ENCODE measurements at places on chromosomes 6 and 20.

DNA sequence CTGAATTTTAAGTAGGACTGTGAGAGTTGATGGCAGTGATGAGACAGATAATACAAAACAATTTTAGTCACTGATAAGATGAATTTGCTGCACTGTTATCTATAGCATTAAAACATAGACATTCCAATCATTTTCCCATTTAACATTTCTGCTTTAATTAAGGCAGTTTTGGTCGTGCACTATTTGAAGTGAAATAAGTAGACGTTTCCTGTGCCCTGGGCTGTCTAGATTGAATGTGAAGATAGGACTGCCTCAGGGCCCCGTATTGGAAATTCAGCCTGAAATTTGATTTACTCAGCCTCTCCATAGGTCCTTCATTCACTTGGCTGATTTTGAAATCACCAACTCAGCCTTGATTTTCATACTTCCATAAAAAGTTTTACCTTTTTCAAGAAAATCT lies 48.3 kb downstream of the ARID1B start:
- DNase-seq = no peak

GRCh38 chr20:53444401-53445149 lies 149.1 kb downstream of the ZNF217 start:
- DNase-seq = peak; percentile 79

- peak; percentile 53 for DNase-seq
Observed at GRCh38 chr6:6856538-6857523, 250.9 kb upstream of the RREB1 start.

DNA sequence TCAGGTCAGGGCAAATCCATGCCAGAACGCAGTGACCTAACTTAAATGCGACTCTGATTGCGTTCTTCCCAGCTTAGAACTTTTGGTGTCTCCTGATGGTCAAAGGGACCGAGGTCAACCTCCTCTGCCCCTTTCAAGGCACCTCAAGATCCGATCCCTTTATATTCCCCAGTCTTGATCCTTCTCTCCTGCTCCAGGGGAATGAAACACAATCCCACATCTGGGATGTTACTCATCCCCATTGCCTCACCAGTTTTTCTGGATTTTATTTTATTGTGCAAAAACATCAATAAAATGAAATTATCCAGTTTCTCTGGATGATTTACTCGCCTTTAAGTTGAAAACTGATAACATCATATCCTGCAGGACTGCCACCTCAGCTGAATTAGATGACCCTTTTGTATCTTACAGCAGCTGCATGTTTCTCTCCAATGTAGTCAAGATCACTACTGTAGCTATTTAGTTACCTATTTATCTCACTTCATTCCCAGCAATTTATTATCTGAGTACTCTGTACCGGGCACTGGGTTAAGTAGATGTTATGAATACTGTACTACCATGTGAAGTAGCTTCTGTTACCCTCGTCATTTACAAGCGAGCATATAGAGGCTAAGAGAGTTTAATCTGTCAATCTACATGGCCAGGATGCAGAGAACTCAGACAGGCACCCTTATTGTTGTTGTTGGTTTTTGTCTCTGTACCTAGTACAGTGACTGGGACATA lies 44.0 kb downstream of the IRAK1BP1 start:
- no peak for DNase-seq
